Psoas muscle (tissue), 8 donors: ENCODE measurements at places on chromosomes 7 and 10. TPM values are rescaled to one million over a fixed set of nuclear protein-coding genes. Genes with fewer than 3 reads are reported as not detected.

RASA4B gene
- polyA plus RNA-seq: 116 TPM

WDFY4 gene
- 0.27 TPM for polyA plus RNA-seq

MACROH2A2 gene
- 7.2 TPM for polyA plus RNA-seq

MINDY3 gene
- polyA plus RNA-seq: 6.1 TPM

EPO gene
- not detected for polyA plus RNA-seq

SH2D4B gene
- not detected for polyA plus RNA-seq
